ENCODE measurements at places on chromosomes 4 and X.

DNA sequence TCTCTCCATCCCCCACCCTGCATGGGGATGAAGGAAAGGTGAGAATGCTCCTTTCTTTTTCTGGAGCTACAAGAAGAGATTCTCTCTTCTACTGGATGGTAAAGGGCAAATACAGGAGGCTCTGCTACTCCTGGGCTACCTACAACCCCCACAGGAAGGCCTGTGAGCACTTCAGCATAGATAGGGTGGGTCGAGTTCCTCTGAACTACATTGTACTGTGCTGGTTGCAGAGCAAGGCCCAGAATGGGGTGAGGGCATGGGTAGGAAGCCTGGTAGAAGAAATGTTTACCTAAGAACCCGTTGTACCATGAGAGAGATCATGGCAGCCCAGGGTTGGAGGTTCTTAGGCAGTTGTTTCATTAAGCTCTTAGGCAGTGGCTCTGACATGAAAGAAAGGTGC is 510.4 kb downstream of the MID1IP1 start:
- no peak for DNase-seq
- H3K27me3 ChIP-seq: no peaks in the 10 kb centered on the region
- no peak overlapping the region for H3K4me3 ChIP-seq
- H3K4me1 ChIP-seq: peaks cover 31% of the 10 kb centered on the region
- no peaks in the 10 kb centered on the region for H3K36me3 ChIP-seq

DNA sequence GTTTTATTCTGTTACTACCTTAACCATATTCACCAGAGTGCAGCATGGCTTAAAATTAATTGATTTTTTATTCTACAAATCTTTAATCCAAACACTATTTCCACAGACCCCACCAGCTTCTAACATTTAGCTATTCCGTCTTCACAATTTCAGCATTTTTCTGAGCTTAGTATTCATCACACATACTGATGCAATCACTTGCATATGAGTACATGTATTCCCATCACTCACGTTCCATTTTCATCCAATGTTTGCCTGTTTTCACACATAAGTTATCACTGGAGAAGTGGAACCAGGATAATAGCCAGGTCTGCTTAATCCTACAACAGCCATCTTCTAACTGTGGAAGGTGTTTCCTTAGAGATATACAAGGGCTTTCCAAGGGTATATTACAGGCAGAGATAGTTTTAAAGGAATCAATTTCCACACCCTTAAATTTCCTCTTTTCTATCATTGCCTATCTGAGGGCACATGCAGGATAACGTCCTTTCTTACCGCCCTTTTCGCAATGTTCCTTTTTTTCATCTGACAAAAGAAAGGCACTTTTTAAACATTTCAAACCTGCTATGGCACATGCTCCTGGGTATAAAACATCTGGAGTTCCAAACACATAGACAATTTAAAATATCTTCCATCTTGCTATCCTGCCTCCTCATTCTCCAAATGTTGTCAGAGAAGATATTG is 115.8 kb downstream of the CORIN start:
- no peak for DNase-seq
- H3K4me1 ChIP-seq: no peaks in the 10 kb centered on the region
- no peaks in the 10 kb centered on the region for H3K36me3 ChIP-seq
- H3K27ac ChIP-seq: no peak overlapping the region
- H3K4me3 ChIP-seq: no peak overlapping the region

- no peak for DNase-seq
- H3K36me3 ChIP-seq: peaks cover 5% of the 10 kb centered on the region
- H3K27ac ChIP-seq: no peak overlapping the region
- H3K4me3 ChIP-seq: no peak overlapping the region
Observed at GRCh38 chr4:56622176-56622575, 58.9 kb downstream of the HOPX start.

DNA sequence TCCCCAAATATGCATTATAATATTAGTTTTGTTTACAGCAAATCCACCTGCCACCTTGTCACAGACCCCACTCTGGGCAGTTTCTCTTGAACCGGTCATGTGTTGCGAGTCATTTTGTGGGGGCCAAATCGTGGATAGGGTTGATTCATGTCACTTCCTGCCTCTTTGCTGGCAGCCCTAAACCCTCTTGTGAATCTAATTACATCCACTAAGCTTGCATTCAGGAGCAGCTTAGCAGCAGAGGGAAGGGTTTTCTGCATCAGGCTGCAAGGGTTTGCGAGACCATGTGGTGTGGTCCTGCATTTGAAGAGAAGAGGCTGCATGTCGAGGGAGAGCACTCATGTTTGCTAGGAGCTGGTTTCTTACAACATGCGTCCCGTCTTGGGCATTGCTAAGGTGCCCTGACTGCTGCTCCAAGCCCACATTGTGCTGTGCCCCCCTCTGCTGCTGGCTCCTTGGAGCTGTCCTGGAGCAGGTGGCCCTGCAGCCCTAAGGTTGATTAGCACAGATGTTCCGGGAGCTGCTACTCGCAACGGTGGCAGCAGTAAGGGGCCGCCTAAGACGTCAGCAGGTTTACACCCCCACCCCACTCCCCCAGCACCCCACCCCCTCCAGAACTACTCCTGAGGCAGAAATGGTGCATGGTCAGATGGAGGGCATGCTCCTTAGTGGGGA is 88.9 kb upstream of the CLDN34 start:
- H3K4me3 ChIP-seq: no peak overlapping the region
- peaks cover 11% of the 10 kb centered on the region for H3K36me3 ChIP-seq
- no peak for DNase-seq
- H3K27ac ChIP-seq: no peak overlapping the region
- no peaks in the 10 kb centered on the region for H3K27me3 ChIP-seq
- H3K4me1 ChIP-seq: peaks cover 25% of the 10 kb centered on the region

DNA sequence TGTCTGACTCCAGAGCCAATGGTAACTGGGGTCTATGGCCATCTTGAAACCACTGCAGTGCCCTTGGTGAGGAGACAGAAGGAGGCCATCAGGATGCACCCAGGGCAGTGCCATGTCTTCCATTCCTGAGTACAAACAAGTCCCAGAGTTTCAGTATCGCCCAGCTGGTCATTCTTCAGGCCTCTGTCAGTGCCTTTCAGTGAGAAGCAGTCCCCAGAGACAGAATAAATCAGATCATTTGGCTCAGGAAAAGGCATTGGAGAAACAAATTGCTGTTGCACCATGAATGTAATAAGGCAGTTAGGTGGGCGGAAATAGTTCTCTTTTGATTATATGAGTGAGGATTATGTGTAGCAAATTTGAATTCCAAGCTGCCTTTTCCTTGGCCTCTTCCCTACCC is 21.3 kb downstream of the ADGRG4 start:
- H3K4me3 ChIP-seq: no peak overlapping the region
- no peak for DNase-seq
- H3K4me1 ChIP-seq: no peaks in the 10 kb centered on the region
- H3K27me3 ChIP-seq: no peaks in the 10 kb centered on the region
- H3K27ac ChIP-seq: no peak overlapping the region

- H3K36me3 ChIP-seq: no peaks in the 10 kb centered on the region
- no peaks in the 10 kb centered on the region for H3K27me3 ChIP-seq
- no peak overlapping the region for H3K27ac ChIP-seq
- H3K4me3 ChIP-seq: no peak overlapping the region
- no peak for DNase-seq
Observed at GRCh38 chr4:94882756-94883155, 125.0 kb downstream of the BMPR1B start.

- H3K4me3 ChIP-seq: no peak overlapping the region
- no peaks in the 10 kb centered on the region for H3K4me1 ChIP-seq
- no peak for DNase-seq
- H3K27ac ChIP-seq: no peak overlapping the region
- peaks cover 57% of the 10 kb centered on the region for H3K27me3 ChIP-seq
Observed at GRCh38 chr4:8819019-8819418, 52.6 kb downstream of the HMX1 start.

Data from mesothelial cell of epicardium (in vitro differentiated cells).